ENCODE measurements at places on chromosomes 4 and X.

DNA sequence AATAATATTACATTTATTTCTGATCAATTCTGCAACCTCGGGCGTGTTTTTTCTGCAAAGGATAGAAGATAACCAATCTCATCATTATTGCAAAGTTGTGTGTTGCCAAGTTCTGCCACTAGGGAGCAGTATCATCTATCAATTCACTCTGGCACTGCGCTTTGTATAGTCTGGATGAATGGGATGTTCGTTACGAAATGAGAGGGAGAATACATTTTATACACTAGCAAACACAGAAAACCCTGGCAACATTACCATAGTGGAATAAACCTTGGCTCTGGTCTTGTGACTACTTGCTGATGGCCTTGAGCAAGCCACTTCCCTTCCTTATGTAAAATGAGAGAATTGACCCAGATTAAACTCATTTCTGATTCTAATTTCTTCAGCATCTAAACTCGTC is 97.5 kb upstream of the ZNF518B start:
- DNase-seq: peak; percentile 35

- DNase-seq: no peak
These were observed 209.8 kb upstream of the SLIT2 start for GRCh38 chr4:20041839-20042407.

GRCh38 chr4:134337574-134337973 is 136.0 kb upstream of the PABPC4L start:
- no peak for DNase-seq

DNA sequence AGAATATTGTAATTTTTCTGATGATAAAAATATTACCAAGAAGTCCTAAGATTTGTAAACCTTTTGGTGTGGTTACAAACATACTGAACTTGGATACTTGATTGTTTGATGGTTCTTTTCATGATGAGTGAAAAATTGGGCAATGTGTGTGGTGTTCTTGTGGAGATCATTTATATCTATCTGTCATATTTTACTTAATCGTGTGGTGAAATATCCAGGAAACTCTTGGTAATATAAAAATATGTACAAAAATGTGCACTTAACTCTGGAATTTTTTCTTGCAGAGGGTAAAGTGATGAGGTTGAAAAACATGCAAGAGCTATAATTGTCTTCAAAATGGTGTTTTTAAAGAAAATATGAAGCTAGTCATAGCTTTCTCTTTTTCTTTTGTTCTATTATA is 2.8 kb downstream of the DCUN1D4 start:
- DNase-seq: no peak

DNA sequence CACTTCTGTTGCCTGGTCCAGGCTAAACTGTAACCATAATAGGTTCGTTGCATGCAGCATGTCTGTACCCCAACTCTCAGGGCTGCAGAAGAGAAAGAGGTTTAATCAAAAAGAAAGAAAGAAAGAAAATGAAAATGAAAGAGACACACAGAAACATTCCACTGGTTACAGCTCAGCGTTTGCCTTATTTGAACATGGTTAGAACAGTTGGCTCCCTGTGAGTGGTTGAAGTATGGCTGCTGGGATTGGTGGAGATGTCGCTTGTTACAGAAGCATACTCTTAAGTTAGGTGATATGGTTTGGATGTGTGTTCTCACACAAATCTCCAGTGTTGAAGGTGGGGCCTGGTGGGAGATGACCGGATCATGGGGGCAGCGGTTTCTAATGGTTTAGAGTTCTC is 36.3 kb downstream of the ARSD start:
- no peak for DNase-seq

- no peak for DNase-seq
These were observed 38.1 kb downstream of the FRG2 start for GRCh38 chr4:189988877-189989431.

DNA sequence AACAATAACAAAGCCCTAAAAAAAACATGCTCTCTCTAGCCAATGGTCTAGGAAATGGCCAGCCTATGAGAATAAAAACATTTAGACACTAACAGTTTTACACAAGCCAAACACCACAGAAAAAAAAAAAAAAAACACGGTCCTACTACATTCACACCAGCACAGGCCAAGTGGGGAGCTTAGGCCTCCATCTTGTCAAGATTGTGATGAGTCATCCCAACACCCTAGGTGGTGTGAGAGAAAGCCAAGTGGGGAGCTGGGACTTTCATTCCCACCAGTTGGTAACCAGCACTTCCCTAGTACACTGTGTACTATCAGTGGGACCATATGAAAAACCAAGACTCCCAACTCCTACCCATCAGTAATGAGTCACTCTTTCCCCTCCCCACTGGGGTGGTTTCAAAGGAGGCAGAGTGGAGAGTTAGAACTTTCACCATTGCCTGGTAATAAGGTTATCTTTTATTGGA is 95.6 kb downstream of the ADAMTS3 start:
- DNase-seq: peak; percentile 20

DNA sequence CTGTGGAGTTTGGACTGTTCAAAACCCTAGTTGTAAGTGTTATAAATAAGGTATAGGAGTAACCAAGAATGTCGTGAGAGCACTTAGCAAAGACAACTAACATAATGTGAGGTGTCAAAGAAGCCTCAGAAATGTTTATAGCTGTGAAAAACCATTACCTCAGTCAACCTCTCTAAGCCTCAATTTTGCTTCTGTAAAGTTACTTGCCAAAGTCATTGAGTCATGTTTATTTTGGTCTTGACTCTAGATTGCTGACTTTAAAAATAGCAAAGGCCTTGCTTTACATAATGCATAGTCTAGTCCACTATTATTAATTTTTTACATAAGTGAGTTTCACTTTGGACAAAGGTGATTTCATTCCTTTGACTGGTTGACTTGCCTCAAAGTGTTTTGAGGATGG is 257.6 kb upstream of the CXXC4 start:
- DNase-seq: no peak

GRCh38 chr4:17877661-17878060 is 66.9 kb downstream of the NCAPG start:
- no peak for DNase-seq

- DNase-seq: no peak
These were observed 23.9 kb downstream of the SCD5 start for GRCh38 chr4:82774711-82775171.

DNA sequence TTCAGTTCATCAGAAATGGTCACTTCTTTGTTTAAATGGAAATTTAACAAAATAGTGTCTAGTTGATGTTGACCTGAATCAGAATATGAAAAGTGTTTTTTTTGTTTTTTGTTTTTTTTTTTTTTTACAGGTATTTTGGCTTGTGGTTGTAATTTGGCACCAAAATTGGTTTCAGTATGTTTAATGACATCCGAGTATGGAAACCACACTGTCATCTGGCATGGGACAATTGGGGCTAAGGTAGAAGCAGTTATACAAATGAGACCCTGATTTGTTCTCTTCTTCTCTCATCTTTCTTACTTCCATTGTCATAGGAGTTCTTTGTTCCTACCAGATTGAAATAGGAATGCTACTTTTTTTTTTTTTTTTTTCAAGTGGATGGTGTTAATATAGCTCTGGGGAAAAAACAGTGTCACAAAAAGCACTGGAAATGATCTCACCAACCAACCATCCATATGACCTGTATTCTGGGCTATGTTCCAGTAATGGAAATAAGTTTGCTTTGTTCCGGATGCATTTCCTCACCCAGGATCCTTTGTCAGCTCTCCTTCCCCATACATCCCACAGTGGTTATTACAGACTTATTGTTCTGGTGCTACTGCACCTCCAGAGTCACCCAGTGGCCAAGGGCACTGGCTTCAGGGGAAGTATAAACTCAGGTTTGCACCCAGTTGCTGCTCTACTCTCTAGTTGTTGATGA is 95.8 kb downstream of the ATXN3L start:
- DNase-seq: peak; percentile 89

DNA sequence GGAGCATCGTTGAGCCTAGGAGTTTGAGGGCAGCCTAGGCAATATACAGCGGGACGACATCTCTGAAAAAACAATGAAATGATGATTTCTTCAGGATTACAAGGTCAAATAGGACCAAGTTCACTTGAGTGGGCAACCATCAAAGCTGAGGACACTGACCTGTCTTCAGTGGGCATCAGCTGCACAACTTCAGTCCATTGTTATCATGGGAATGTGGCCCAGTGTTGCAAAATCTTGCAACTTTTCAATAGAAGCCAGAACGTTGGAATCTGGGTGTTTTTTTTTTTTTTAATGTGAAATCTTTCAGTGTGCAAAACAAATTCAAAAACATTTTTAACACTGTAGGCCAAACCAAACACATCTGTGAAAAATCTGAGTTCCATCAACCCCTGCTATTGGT is 155.4 kb upstream of the PLAC1 start:
- DNase-seq: no peak

DNA sequence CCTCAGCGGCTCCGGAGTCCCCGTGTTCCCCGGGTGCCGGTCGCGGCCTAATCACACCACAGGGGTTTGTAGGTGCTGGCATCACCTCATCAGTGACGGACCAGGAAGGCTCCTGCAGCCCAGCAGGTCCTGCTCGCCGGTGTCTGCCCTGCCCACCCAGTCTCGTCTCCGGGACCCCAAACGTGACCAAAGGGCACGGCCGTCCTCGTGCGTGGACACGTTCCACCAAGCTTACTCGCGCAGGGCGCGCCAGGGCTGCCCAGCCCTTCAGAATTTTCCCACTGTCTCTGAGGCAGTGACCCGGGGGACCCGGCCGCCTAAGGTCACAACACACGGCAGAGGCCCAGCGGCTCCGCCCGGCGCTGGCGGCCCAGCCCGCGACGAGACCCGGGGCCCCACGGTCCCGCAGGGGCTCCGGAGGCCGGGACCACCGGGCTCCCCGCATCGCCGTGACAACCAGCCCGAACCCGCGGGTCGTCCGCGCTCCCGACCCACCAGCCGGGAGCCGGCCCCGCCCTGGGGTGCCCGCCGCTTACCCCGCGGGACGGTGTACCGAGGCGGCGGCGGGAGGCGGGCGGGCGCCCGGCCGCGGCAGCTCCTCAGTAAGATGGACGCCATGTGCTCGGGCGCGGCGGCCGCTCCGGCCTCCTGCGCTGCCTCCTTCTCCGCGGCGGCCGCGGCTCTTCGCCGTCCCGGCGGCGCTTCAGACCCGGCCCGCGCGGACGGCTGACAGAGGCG is 454 bp downstream of the LETM1 start:
- no peak for DNase-seq

DNA sequence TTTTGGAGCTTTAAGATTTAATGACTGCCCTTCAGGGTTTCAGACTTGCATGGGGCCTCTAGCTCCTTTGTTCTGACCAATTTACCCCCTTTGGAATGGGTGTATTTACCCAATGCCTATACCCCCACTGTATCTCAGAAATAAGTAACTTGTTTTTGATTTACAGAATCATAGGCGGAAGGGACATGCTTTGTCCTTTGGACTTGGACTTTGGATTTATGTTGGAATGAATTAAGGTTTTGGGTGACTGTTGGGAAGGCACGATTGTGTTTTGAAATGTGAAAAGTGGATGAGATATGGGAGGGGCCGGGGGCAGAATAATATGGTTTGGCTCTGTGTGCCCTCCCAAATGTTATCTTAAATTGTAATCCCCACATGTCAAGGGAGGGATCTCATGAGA is 1824.7 kb downstream of the PCDH7 start:
- no peak for DNase-seq

DNA sequence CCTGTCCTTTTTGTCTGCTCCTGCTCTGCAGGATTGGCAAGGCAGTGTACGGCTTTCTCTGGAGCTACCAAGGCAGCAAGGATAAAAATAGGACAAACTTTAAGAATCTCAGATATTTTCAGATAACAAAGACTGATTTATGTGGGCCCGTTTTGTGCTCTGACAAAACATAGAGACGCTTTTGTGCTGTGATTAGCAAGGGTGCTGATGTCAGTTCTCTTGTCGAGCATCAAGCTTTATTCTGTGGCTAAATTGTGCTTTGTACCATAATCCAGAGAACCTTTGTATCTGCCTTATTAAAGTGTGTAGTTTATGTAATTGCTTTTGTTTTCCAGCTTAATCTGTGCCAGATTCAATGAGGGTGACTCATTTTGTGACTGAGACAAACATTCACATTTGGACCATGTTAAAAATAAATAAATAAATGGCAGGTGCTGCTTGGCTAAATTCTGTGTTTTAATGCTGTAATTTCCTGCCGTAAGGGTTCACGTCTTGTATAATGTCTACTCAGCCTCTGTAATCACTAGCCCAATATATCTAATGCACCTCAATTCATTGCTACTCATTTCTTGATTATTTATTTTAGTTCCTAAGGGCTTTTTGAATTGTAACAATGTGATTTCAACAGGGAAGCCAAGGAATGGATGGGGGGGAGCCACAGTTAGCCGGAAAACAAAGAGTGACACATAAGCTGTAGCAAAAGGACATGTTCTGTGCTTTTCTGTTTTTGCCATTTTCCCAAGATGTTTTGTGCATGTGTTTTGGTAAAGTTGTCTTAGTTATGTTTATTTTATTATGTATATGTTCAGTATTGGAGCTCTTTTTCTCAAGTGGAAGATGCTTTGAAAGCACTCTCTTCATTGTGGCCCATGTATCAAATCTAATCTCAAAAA is 75.1 kb downstream of the GAB1 start:
- no peak for DNase-seq

DNA sequence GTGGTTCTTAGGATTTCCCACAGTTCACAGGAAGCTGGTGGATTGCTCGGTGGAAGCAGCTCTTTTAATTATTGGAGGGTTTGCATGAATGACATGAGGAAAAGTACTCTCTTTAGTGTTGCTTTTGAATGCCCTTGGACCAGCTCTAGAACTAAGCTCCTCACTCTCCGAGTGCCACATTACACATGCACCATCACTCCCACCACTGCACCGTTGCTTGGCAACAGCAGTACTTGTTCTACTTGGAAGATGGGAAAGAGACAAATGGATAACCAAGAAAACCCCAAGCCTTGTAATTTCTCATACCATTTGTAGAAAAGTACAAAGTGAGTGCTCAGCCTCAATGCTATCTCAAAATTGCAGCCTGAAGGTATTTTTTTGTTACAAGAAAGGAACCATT is 620.2 kb upstream of the BOD1L1 start:
- DNase-seq: no peak

DNA sequence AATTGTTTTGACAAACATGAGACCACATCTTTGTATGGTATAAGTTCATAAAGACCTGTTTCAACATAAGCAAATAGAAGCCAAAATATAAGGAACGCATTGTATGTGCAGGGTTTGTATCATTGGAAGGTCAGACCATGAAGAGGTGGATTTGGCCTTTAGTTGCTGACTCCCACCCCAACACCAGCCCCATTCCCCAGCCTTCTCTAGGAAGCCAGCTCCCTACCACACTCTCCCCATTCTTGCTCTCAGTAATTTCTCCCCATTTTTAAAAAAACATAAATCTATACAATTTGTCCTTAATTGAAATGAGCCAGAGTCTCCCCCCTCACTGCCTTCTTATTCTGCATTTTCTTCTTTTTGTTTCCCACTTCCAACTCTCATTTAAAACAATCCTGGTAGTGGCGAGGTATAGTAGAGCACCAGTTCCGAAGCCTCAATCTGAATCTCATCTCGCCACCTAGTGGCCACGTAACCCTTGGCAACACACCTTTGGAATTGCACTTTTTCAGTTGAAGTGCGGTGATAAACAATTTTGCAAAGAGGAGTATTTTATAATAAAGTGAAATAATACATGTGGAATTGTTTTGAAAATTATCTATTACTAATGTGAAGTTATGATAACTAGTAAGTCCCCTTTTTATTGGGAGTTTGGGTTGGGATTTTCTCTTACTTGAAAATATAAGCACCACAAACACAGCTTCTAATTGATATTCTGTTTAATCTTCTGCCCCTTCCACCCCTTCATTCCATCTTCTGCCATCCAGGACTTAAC is 126.6 kb downstream of the ASB9 start:
- DNase-seq: no peak

- peak; percentile 67 for DNase-seq
These were observed 244.1 kb downstream of the RAB28 start for GRCh38 chr4:13240066-13240465.

- DNase-seq: no peak
These were observed 12.1 kb upstream of the VSIG4 start for GRCh38 chrX:66051980-66052379.

All from RCC 7860 (cell line).